Naive thymus-derived CD8-positive, alpha-beta T cell (primary cell): ENCODE measurements at places on chromosomes 2 and 18.

DNA sequence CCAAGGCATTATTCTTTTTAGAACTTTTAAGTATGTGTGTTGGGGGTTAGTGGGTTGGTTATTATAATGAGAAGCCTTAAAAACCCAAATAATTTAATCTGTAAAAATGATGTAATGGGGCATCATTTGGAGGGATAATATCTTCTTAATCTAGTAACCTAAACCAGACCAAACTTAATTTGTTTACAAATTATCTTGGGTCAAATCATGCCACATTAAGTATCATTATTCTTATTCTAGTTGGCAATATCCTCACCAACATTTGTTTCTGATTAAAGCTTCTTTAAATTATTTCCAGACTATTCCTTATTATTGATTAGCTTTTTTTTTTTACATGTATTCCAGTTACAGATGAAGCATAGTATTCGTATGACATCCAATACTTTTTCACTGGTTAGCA lies 85.5 kb upstream of the VWC2L start:
- no peak overlapping the region for H3K4me3 ChIP-seq
- H3K36me3 ChIP-seq, result no peaks in the 10 kb centered on the region
- no peak overlapping the region for H3K27ac ChIP-seq
- no peaks in the 10 kb centered on the region for H3K4me1 ChIP-seq
- no peak for DNase-seq

- H3K36me3 ChIP-seq, result no peaks in the 10 kb centered on the region
- no peak for DNase-seq
- peak overlapping the region; percentile 99 for H3K27ac ChIP-seq
- peak overlapping the region; percentile 78 for H3K4me3 ChIP-seq
- H3K4me1 ChIP-seq, result peaks cover 93% of the 10 kb centered on the region
- no peaks in the 10 kb centered on the region for H3K27me3 ChIP-seq
Observed at GRCh38 chr2:43157506-43158246, 68.7 kb downstream of the ZFP36L2 start.

GRCh38 chr2:188449971-188450370 lies 158.3 kb downstream of the GULP1 start:
- H3K27me3 ChIP-seq, result no peaks in the 10 kb centered on the region
- no peak for DNase-seq
- no peak overlapping the region for H3K27ac ChIP-seq
- H3K4me1 ChIP-seq, result no peaks in the 10 kb centered on the region
- no peaks in the 10 kb centered on the region for H3K36me3 ChIP-seq

- no peak for DNase-seq
- H3K4me1 ChIP-seq, result no peaks in the 10 kb centered on the region
- H3K4me3 ChIP-seq, result no peak overlapping the region
- H3K27ac ChIP-seq, result no peak overlapping the region
- H3K27me3 ChIP-seq, result no peaks in the 10 kb centered on the region
Observed at GRCh38 chr18:41655074-41655473, 300.0 kb upstream of the PIK3C3 start.

- H3K4me1 ChIP-seq, result no peaks in the 10 kb centered on the region
- H3K4me3 ChIP-seq, result no peak overlapping the region
- no peak for DNase-seq
- no peaks in the 10 kb centered on the region for H3K27me3 ChIP-seq
Observed at GRCh38 chr2:178589335-178589734, 109.1 kb downstream of the PLEKHA3 start.

- peaks cover 24% of the 10 kb centered on the region for H3K27me3 ChIP-seq
- H3K4me3 ChIP-seq, result no peak overlapping the region
- peaks cover 2% of the 10 kb centered on the region for H3K4me1 ChIP-seq
- H3K27ac ChIP-seq, result no peak overlapping the region
- no peaks in the 10 kb centered on the region for H3K36me3 ChIP-seq
Observed at GRCh38 chr2:65638443-65638842, 206.0 kb upstream of the SPRED2 start.

DNA sequence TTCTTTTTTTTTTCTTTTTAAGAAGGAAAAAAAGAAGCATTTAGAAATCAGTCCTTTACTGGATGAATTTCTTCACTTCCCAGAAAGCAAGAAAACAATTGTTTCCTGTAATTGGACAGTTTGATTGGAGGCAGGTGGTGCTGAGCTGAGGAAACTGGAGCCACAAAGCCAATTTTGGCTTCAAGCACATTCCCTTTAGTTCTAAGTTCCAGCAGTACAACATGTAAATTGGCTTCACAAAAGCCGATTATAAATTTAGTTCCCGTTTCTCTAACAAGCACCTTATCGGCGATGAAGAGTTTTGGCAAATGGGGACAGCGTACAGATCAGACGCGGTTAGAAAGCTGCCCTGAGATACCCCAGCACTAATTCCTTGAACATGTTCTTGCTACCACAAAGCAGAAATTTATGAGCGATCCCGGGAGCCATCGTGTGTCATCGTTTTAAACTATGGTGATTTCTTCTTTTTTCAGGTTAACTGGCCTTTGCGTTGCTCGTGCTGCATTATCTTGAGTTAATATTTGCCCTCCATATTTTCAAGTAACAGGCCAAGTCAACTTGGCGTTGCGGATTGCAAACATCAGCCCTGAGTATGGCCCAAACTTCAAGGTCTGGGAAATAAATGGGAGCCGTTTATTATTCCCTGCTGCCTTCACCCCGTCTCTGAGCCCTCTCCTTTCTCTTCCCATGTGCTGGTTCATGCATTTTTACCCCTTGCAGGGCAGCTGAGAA lies 190.4 kb upstream of the ID2 start:
- H3K4me1 ChIP-seq, result peaks cover 15% of the 10 kb centered on the region
- no peak overlapping the region for H3K4me3 ChIP-seq
- H3K27ac ChIP-seq, result no peak overlapping the region
- no peak for DNase-seq
- no peaks in the 10 kb centered on the region for H3K27me3 ChIP-seq
- no peaks in the 10 kb centered on the region for H3K36me3 ChIP-seq

DNA sequence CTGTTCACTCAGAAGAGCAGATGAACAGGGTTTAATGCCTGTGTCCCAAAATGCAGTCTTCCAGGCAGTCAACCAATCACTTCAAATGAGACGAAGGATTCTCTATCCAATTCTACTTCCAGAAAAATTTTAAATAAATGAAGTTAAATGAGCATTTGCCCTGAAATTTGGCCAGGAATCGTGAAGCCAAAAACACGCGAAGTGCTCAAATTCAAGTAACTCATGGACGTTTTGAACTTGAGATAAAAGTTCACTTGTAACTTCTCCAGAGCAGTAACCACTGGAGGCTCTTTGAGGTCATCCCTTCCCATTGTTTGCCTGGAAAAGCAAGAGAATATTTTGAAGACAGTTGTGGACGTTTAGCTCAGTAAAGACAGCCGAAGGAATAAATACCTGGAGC lies 928.5 kb downstream of the NRXN1 start:
- no peaks in the 10 kb centered on the region for H3K27me3 ChIP-seq
- H3K4me1 ChIP-seq, result no peaks in the 10 kb centered on the region
- H3K27ac ChIP-seq, result no peak overlapping the region
- DNase-seq, result no peak
- no peaks in the 10 kb centered on the region for H3K36me3 ChIP-seq

DNA sequence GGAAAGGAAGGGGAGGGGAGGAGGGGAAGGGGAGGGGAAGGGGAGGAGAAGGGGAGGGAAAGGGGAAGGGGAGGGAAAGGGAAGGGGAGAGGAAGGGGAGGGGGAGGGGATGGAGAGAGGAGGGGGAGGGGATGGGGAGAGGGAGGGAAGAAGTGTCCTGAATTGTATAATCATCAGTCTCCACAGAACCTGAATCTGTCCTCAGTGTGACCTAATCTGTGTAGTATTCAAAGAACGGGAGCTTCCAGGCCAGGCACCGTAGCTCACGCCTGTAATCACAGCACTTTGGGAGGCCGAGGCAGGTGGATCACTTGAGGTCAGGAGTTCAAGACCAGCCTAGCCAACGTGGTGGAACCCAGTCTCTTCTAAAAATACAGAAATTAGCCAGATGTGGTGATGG lies 41.1 kb upstream of the CCDC150 start:
- H3K36me3 ChIP-seq, result no peaks in the 10 kb centered on the region
- no peak for DNase-seq
- peaks cover 29% of the 10 kb centered on the region for H3K27me3 ChIP-seq

DNA sequence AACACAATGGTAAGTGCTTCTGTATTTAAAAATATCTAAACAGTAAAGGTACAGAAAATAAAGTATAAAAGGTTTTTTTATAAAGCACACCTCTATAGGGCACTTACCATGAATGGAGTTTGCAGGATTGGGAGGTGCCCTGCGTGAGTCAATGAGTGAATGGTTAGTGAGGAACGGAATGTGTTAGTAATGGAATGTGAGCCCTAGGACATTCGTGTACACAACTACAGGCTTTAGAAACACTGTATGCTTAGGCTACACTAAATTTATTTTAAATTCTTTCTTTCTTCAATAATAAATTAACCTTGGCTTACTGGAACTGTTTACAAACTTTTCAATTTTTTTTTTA lies 337.9 kb upstream of the SLC39A10 start:
- H3K4me3 ChIP-seq, result no peak overlapping the region
- no peak for DNase-seq
- no peaks in the 10 kb centered on the region for H3K36me3 ChIP-seq
- no peak overlapping the region for H3K27ac ChIP-seq
- H3K4me1 ChIP-seq, result peaks cover 7% of the 10 kb centered on the region
- no peaks in the 10 kb centered on the region for H3K27me3 ChIP-seq

DNA sequence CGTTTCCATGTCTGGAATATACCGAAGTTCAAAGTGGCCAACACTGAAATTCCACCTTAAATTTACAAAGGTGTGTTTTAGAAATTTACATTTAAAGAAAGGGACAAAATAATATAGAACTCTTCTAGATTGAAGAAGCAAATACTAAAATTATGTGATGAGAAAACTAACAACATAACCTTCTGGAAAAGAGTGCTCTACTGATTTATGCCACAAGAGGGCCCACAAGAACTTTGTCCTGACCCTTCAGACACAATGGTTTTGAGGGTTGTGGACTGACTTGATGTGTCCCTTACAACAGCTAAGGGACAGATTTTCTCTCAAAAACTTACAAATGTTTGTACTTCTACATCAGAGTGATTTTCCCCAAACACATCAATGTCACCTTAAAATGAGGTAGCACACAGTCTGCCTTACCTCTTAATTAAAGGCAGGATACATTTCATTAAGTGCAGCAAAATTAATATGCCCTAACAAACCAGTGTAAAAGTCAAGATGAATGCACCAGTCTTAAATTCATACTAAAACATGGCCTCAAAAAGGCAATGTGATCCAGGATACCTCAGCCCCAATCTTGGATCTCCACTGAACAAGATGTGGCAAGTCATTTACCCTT lies 36.2 kb downstream of the EIF2AK3 start:
- no peak overlapping the region for H3K4me3 ChIP-seq
- no peaks in the 10 kb centered on the region for H3K27me3 ChIP-seq
- H3K36me3 ChIP-seq, result peaks cover 87% of the 10 kb centered on the region
- no peak overlapping the region for H3K27ac ChIP-seq
- peak; percentile 32 for DNase-seq

DNA sequence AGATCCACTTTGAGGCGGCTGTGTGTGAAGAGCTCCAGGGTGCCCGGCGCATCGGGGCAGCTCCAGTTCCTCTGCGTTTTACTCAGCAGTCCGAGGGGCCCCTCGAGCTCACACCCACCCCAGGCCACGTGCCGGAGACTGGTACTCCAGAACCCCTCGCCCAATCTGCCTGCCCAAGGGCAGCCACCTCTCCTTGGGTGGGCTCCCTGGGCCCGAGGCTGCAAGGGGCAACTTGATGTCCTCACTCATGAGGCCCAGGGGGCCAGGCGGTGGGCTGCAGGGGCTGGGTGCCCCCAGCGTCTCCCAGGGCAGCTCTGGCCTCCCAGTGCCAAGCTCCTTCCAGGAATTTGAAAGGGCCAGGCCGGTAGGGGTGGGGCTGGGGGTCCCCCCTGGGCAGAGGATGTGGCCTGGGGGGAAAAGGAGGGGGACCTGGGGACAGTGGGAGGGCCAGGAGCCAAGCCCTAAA lies 16.7 kb downstream of the RAMP1 start:
- no peaks in the 10 kb centered on the region for H3K36me3 ChIP-seq
- H3K4me3 ChIP-seq, result no peak overlapping the region
- peaks cover 3% of the 10 kb centered on the region for H3K27me3 ChIP-seq

DNA sequence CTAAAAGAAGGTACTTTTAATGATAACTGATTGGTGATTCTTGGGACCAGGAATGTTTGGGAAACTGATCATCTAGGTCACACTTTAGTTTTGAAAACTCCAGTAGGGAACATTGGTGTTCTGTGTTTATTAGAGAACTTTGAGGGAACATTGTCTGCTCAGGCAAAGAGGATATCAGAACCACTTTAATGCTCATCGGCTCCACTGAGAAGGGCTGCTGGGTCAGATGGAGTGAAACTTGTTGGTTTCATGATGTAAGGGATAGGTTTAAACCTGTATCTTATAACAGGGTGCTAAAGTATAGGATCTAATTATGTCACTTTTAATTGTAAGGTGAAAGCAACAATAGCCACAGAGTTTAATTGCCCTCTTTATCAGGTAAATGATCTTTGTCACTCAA lies 14.2 kb upstream of the POLI start:
- no peak for DNase-seq
- H3K4me1 ChIP-seq, result peaks cover 6% of the 10 kb centered on the region
- no peaks in the 10 kb centered on the region for H3K27me3 ChIP-seq
- no peak overlapping the region for H3K4me3 ChIP-seq
- H3K36me3 ChIP-seq, result no peaks in the 10 kb centered on the region

- no peaks in the 10 kb centered on the region for H3K4me1 ChIP-seq
- DNase-seq, result no peak
- H3K36me3 ChIP-seq, result no peaks in the 10 kb centered on the region
- H3K4me3 ChIP-seq, result no peak overlapping the region
- H3K27me3 ChIP-seq, result peaks cover 15% of the 10 kb centered on the region
Observed at GRCh38 chr2:29502460-29502911, 387.3 kb downstream of the CLIP4 start.

GRCh38 chr2:218149848-218150440 lies 16.8 kb downstream of the CXCR1 start:
- peaks cover 9% of the 10 kb centered on the region for H3K4me1 ChIP-seq
- H3K27ac ChIP-seq, result no peak overlapping the region
- DNase-seq, result no peak

- H3K36me3 ChIP-seq, result peaks cover 83% of the 10 kb centered on the region
- H3K27me3 ChIP-seq, result no peaks in the 10 kb centered on the region
- no peak for DNase-seq
- H3K4me3 ChIP-seq, result no peak overlapping the region
- H3K27ac ChIP-seq, result no peak overlapping the region
Observed at GRCh38 chr2:143505542-143505941, 376.3 kb downstream of the ARHGAP15 start.

DNA sequence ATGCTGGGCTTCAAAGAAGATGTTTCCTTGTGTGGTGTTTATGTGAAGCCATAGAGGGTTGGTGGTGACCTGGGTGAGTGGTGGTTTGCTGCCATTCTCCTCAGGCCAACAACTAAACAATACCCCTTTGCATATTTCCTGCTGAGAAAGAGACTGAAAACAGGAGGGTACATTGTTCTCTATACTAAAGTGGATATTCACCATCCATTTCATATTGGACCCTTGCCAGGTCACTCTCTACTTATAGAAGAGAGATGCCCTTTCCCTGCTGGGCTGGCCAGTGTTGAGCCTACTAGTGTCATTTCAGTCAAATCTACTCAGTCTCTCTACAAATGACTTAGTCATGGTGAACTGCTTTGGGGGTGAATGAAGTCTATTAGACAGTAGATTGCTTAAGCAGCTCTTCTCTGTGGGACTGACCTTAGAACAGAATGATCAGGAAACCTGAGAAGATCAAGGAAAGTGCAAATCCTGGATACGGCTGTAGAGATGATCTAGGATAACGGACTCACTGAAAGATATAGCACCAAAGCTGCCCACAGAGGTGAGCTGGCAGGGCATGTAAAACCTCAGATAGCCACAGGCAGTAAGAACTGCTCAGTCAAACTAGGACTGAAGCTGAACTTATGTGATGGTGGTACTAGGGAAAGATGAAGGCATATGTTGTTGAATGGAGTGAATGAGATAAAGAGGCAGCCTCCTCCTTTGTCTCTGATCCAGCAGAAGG lies 154.9 kb downstream of the MYO3B start:
- no peaks in the 10 kb centered on the region for H3K36me3 ChIP-seq
- H3K27me3 ChIP-seq, result peaks cover 13% of the 10 kb centered on the region
- no peaks in the 10 kb centered on the region for H3K4me1 ChIP-seq
